GM12878 (cell line): ENCODE measurements at places on chromosomes 5 and 9. TPM values are rescaled to one million over a fixed set of nuclear protein-coding genes. Genes with fewer than 3 reads are reported as not detected.

GRCh38 chr9:84781458-84781857 lies 111.9 kb downstream of the NTRK2 start:
- peaks cover 20% of the 10 kb centered on the region for H3K4me1 ChIP-seq
- H3K27me3 ChIP-seq: no peaks in the 10 kb centered on the region
- H3K27ac ChIP-seq: no peak overlapping the region
- no peak overlapping the region for H3K4me3 ChIP-seq
- DNase-seq: no peak

DNA sequence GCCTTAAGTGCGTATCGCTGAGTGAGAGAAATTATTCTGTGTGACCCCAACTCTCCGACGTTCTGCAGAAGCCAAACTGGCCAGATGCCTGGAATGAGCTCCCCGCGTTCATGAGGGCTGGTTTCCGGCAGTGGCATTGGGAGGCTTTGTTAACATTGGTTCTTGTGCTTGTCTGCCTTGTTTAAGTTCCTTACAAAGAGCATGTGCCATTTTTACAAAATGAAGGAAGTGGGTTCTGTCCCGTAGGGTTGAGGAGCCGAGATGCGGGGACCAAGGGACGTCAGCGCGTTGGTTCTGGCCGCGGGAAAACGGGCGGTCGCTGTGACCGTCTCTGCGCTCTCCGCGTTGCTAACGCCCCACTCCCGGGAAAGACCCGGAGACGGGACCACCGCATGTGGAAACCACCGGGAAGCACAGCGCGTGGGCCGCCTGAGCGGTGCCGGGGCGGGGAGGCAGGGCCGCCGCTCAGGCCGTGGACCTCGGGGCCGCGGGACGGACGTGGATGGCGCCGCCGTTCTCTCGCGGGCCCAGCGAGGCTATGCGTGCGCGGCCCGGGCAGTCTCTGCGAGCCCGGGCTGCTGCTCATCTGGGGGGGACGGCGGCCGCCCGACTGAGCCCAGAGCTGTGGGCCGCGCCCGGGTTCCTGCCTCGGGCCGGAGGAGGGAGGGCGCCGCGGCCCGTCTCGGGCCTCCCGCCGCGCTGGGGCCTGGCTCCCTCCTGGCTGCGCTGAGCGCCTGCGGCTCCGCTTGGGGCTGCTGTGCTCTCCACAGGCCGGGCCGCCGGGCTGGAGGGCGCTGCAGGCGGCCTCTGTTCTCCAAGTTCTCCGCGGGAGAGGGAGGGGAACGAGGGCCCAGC lies 13.4 kb downstream of the RABL6 start:
- H3K27me3 ChIP-seq: no peaks in the 10 kb centered on the region
- H3K4me3 ChIP-seq: no peak overlapping the region
- H3K27ac ChIP-seq: no peak overlapping the region
- no peaks in the 10 kb centered on the region for H3K4me1 ChIP-seq
- DNase-seq: no peak

- no peaks in the 10 kb centered on the region for H3K27me3 ChIP-seq
- no peak overlapping the region for H3K4me3 ChIP-seq
- no peak for DNase-seq
- no peak overlapping the region for H3K27ac ChIP-seq
- H3K36me3 ChIP-seq: no peaks in the 10 kb centered on the region
- H3K4me1 ChIP-seq: peaks cover 5% of the 10 kb centered on the region; the same call in 1 of the 2 replicates
These were observed 38.2 kb upstream of the SLC2A8 start for GRCh38 chr9:127358770-127359169.

DNA sequence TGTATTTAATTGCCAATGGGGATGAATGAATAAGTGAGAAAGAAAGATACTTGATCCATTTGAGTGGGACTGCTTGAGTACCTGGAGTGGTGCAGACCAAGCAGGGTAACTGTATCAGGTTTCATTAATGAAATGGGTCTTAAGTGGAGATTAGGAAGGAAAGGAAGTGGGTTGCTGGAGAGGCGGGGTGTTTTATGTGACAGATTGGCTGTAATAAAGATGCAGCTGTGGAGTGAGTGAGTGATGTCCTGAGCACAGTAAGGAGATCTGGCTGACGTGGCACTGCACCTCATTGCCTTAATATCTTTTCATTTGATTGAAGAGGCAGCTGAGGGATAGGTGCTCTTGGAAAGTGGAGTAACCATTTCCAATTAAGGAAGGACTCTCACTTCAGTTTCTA lies 161.0 kb upstream of the CCDC152 start:
- no peak overlapping the region for H3K4me3 ChIP-seq
- H3K36me3 ChIP-seq: no peaks in the 10 kb centered on the region
- no peak for DNase-seq
- no peaks in the 10 kb centered on the region for H3K4me1 ChIP-seq

- H3K27ac ChIP-seq: no peak overlapping the region
- no peak overlapping the region for H3K4me3 ChIP-seq
- no peaks in the 10 kb centered on the region for H3K36me3 ChIP-seq
- no peak for DNase-seq
- no peaks in the 10 kb centered on the region for H3K4me1 ChIP-seq
These were observed 10.5 kb downstream of the MSX2 start for GRCh38 chr5:174734571-174735497.

DNA sequence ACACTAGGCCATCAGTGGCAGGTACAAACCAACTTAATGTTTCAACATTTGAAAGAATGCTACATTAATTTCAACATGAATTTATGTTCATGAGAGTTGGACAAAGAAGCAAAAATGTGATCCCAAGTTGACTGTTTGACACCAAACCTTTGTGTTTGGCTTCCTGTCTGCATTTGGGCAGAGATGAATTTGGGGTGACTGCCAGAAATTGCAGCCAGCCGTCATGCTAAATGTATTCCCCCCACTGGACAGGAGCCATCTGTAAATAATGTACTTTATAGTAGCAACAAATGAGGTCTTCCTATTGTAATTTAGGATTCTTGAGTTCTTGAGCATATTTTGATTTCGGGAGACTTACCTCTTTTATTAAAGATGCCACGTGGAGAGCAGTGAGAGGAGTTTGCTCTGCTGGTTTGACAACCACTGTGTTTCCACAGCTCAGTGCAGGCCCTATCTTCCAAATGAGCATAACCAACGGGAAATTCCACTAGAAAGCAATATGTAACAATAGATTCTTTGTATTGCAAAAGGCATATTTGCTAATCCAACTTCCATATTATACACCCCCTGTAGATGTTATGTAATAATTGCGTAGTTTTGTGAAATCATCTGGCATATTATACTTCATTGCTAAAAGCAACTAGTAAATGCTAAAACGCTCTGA lies 27.6 kb downstream of the ALDH1A1 start:
- no peak overlapping the region for H3K27ac ChIP-seq
- no peak overlapping the region for H3K4me3 ChIP-seq
- H3K27me3 ChIP-seq: no peaks in the 10 kb centered on the region
- DNase-seq: no peak
- no peaks in the 10 kb centered on the region for H3K4me1 ChIP-seq

- DNase-seq: no peak
- peaks cover 26% of the 10 kb centered on the region for H3K27me3 ChIP-seq
- no peak overlapping the region for H3K4me3 ChIP-seq
- no peak overlapping the region for H3K27ac ChIP-seq
- H3K36me3 ChIP-seq: no peaks in the 10 kb centered on the region
- no peaks in the 10 kb centered on the region for H3K4me1 ChIP-seq
These were observed 1.0 kb upstream of the DAB2IP start for GRCh38 chr9:121650217-121651007.

GRCh38 chr5:98899456-98899855 lies 29.4 kb downstream of the CHD1 start:
- peaks cover 9% of the 10 kb centered on the region for H3K36me3 ChIP-seq
- no peak overlapping the region for H3K4me3 ChIP-seq
- no peak overlapping the region for H3K27ac ChIP-seq
- DNase-seq: no peak
- H3K27me3 ChIP-seq: no peaks in the 10 kb centered on the region

GRCh38 chr5:77996943-77997342 lies 220.8 kb upstream of the TBCA start:
- no peaks in the 10 kb centered on the region for H3K27me3 ChIP-seq
- no peak for DNase-seq
- no peaks in the 10 kb centered on the region for H3K4me1 ChIP-seq
- no peaks in the 10 kb centered on the region for H3K36me3 ChIP-seq

- no peaks in the 10 kb centered on the region for H3K36me3 ChIP-seq
- H3K4me3 ChIP-seq: no peak overlapping the region
- no peak overlapping the region for H3K27ac ChIP-seq
- no peaks in the 10 kb centered on the region for H3K27me3 ChIP-seq
- no peaks in the 10 kb centered on the region for H3K4me1 ChIP-seq
These were observed 53.1 kb downstream of the MAP1B start for GRCh38 chr5:72160329-72160728.

DNA sequence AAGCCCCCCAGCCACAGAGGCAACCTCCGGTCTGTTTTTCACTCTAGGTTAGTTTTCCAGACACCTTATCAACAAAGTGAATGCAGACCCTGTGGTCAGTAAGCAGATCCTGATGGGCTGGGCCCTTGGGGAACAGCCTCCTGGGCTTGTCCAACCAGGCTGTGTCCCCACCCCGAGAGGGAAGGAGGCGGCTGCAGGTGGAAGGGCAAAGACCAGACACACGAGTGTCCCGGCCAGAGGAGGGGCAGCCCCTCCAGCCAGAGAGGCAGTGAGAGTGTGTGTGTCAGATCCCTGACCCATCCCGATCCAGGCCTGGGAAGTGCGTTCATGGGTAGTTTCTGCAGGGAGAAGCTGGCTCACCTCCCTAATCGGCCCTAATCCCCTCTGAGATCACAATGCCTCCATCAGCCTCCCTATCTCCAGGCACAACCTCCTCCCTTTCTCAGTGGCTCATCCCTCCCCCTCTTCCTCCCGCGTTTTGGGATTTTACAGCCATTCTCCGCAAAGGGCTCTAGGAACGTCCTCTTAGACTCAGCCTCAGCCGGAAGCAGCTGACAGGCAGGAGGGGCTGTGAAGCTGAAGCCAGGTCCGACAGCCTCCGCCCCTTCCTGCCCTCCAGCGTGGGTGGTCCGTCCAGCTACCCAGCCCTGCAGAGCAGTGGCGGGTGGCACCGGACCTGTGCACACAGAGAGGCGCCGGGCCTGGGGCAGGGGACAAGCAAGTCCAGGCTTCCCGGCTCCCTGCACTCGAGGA lies 9.7 kb downstream of the SLC12A7 start:
- H3K27me3 ChIP-seq: no peaks in the 10 kb centered on the region
- no peak overlapping the region for H3K4me3 ChIP-seq
- H3K27ac ChIP-seq: no peak overlapping the region
- H3K36me3 ChIP-seq: no peaks in the 10 kb centered on the region

- H3K4me3 ChIP-seq: no peak overlapping the region
- no peak for DNase-seq
- H3K36me3 ChIP-seq: no peaks in the 10 kb centered on the region
- H3K27ac ChIP-seq: no peak overlapping the region
These were observed 58.1 kb downstream of the PIP5K1B start for GRCh38 chr9:68763104-68763503.

DNA sequence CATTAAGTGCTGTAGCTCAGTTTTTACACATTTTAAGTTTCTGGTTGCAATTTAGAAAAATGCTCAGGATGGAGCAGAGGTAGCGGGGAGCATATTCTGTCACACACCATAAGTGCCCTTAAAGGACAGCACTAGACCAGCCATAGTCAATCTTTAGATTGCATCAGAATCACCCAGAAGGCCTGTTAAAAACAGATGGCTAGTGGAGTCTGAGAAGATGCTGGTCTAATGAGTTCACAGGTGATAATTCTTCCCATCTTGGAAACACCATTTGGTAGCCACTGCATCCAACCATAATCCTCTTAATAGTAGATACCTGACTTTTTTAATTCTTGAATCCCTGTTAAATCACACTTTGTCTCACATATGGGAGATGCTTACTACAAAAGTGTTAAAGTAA lies 113.2 kb downstream of the CDH18 start:
- no peaks in the 10 kb centered on the region for H3K27me3 ChIP-seq
- no peak overlapping the region for H3K4me3 ChIP-seq
- no peaks in the 10 kb centered on the region for H3K36me3 ChIP-seq
- H3K27ac ChIP-seq: no peak overlapping the region

GRCh38 chr5:94682814-94683520 lies 64.5 kb downstream of the SLF1 start:
- H3K27me3 ChIP-seq: no peaks in the 10 kb centered on the region
- DNase-seq: no peak
- H3K27ac ChIP-seq: no peak overlapping the region
- H3K36me3 ChIP-seq: no peaks in the 10 kb centered on the region; the same call in 1 of the 2 replicates
- no peaks in the 10 kb centered on the region for H3K4me1 ChIP-seq
- H3K4me3 ChIP-seq: no peak overlapping the region

DNA sequence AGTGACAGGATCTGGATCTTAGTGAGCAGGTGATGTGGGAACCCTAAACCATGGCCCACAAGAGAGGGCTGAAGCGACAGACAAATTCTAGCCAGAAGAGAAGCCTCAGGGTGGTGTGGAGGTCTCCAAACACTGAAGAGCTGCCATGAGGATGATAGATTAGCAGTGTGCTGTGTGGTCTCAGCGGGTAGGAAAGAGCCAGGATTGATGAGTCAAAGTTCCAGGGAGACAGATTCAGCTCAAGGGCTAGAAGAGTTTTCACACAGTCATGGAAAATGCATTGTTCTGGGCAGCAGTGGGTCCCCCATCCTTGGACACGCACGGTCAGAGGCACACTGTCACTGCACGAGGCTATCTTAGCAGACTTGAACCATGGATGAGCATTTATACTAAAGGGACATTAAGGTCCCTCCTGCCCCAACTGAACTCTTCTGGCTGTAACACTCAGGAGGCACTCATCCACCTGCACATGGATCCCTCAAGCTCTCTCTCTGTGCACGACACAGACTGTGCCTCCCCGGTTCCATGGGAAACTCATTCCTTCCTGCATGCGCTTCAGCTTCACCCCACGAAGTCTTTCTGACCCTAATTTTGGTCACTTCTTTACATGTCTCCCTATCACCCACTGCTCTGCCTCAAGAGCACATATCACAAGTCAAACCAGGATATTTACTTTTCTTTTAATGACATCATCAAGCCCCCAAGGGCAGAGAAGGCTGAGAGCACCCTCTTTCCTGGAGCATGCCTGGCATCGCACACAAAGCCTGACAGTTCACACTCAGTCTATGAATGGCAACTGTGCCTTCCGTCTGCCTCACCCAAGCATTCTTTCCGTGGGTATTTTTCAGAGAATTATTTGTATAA lies 84.8 kb downstream of the TLE1 start:
- H3K27me3 ChIP-seq: no peaks in the 10 kb centered on the region
- no peak for DNase-seq
- H3K36me3 ChIP-seq: no peaks in the 10 kb centered on the region
- no peaks in the 10 kb centered on the region for H3K4me1 ChIP-seq
- no peak overlapping the region for H3K4me3 ChIP-seq

Gene ADAMTS19
- not detected in 2 replicates for total RNA-seq

Gene HTR1A
- total RNA-seq: not detected in 2 replicates

Gene NMUR2
- total RNA-seq: not detected in 2 replicates

Gene ZNF618
- total RNA-seq: 0.08 TPM in 2 replicates

Gene IL9
- not detected in 2 replicates for total RNA-seq

Gene SCGB3A2
- total RNA-seq: not detected in 2 replicates

Gene BTNL8
- total RNA-seq: not detected in 2 replicates

Gene LARP1
- 219 and 227 TPM in 2 replicates for total RNA-seq

Gene CCL27
- total RNA-seq: not detected in 2 replicates

Gene TSLP
- not detected in 2 replicates for total RNA-seq
